ENCODE measurements at places on chromosomes 7 and 10.

- no peak for DNase-seq
Measured at GRCh38 chr7:98294798-98295382, 13.4 kb downstream of the BRI3 start.

GRCh38 chr10:23238015-23238414 is 45.9 kb downstream of the PTF1A start:
- no peak for DNase-seq

- no peak for DNase-seq
Measured at GRCh38 chr7:101018271-101019167, 1.4 kb upstream of the MUC17 start.

DNA sequence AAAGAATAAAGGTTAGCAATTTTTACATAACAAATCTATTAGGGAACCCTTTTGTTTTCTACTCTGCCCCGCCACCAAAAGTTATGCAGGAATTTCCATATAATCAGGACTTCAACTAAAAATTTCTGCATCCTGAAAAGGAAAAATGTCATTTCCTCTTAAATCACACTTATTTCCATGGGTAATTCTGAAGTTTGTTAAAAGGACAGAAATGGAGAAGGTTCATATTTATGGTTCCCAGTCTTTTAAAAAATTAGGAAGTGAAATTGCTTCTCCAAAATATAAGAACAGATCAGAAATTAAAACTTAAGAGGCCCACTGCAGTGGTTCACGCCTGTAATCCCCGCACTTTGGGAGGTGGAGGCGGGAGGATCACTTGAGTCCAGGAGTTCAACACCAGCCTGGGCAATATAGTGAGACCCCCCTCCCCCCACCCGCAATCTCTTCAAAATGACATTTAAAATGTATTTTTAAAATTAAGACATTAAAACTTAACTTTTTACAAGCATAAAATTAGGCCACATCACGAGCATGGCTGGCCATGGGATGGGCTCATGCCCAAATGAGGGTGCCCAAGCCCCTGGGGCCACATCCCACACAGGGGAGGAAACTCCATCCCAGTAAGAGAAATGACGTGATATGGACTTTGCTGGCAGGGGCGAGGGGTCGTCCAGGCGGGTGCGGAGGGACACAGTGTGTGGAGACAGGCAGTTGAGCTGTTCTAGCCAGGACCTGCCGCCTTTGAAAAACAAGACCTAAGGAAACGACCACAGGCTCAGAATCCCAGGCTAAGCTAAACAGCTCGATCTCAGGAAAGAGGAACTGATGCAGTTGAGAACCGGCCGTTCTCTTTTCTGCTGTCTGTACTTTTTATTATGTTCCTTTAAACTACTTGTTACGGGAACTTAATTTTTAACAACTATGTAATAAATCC is 51.3 kb upstream of the NFE2L3 start:
- no peak for DNase-seq

DNA sequence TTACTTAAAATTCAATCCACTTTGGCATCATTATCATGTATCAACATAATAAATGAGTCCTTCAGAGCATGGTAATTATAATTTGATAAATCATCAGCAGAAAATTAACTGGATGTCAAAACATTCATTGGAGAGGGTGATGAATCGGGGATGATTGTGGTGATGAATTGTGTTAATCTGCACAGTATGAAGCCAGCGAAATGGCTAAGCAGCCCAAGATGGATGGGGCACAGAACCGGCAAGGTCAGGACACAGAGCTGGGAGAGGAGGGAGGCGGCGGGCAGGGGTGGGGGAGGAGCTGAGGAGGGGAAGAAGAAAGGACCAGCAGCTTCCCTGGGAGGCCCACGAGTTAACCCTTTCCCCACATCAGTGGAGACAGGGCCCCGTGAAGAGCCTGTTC is 536.1 kb downstream of the LRMDA start:
- no peak for DNase-seq

DNA sequence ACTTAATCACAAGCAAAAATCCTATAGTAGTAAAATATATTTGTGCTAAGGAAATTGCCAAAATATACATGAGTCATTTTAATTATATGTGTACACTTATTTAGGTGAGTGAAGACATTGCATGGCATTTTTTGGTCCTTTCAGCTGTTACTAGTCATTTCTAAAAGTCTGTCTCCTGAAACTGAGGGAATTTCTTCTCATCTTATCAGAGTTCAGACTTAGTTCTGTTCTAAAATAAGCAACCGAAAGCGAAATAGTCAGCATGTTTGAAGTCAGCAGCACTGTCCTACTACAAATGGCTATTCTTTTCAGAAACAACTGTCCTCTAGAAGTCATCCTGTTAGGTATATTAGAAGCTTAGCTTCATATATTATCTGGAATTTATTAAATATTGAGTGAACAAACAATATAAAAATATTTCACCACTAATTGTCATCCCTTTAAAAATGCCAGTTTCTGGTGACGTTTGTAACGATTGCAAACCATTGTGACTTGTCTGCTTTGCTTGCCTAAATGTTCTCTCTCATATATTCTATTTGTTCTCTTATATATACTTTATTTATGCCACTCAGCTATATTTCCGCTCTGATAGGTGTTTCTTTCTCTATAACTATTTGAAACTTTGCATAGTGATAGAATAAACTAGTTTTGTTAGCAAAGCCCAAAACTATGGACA is 227.4 kb upstream of the KAT6B start:
- no peak for DNase-seq

GRCh38 chr7:92115821-92116220 is 18.5 kb downstream of the CYP51A1 start:
- DNase-seq, result no peak

All from activated CD4-positive, alpha-beta T cell treated with anti-CD3 and anti-CD28 coated beads for 1 hour (primary cell).